Glutamatergic neuron (in vitro differentiated cells): ENCODE measurements at places on chromosomes 5 and 9. TPM values are rescaled to one million over a fixed set of nuclear protein-coding genes. Genes with fewer than 3 reads are reported as not detected.

CDKN2B gene
- total RNA-seq = 0.93 TPM

ASS1 gene
- total RNA-seq = 31.5 TPM

CARTPT gene
- total RNA-seq = not detected

ZNF454 gene
- total RNA-seq = 9.3 TPM

CD180 gene
- not detected for total RNA-seq

BTNL9 gene
- total RNA-seq = 37.9 TPM

LCNL1 gene
- total RNA-seq = not detected

MEIKIN gene
- total RNA-seq = not detected

CTXN3 gene
- not detected for total RNA-seq

RNF180 gene
- total RNA-seq = 9.1 TPM

NAIP gene
- total RNA-seq = 32.5 TPM

CCL19 gene
- not detected for total RNA-seq

FOXD4L6 gene
- total RNA-seq = not detected

CARD9 gene
- total RNA-seq = 4.1 TPM

ASPN gene
- not detected for total RNA-seq

PROB1 gene
- total RNA-seq = 1.3 TPM

LRRC19 gene
- total RNA-seq = not detected

BASP1 gene
- total RNA-seq = 832 TPM

PPIC gene
- 5.7 TPM for total RNA-seq

OR1L8 gene
- not detected for total RNA-seq

SPATA9 gene
- total RNA-seq = not detected

GBA2 gene
- total RNA-seq = 287 TPM

PPP2CA gene
- total RNA-seq = 193 TPM

SHC3 gene
- 0.83 TPM for total RNA-seq

PCDHGA10 gene
- 16.6 TPM for total RNA-seq

ECM2 gene
- total RNA-seq = 0.20 TPM

SLC23A1 gene
- not detected for total RNA-seq

PRSS3 gene
- not detected for total RNA-seq

PALM2AKAP2 gene
- total RNA-seq = 1.0 TPM

ELOVL7 gene
- total RNA-seq = 0.59 TPM

SLC28A3 gene
- not detected for total RNA-seq

IRX2 gene
- 60.7 TPM for total RNA-seq
